ENCODE measurements at places on chromosomes 4 and X. TPM values are rescaled to one million over a fixed set of nuclear protein-coding genes. Genes with fewer than 3 reads are reported as not detected.

- no peak for DNase-seq
Measured at GRCh38 chr4:140330311-140330900, 43.0 kb upstream of the SCOC start.

DNA sequence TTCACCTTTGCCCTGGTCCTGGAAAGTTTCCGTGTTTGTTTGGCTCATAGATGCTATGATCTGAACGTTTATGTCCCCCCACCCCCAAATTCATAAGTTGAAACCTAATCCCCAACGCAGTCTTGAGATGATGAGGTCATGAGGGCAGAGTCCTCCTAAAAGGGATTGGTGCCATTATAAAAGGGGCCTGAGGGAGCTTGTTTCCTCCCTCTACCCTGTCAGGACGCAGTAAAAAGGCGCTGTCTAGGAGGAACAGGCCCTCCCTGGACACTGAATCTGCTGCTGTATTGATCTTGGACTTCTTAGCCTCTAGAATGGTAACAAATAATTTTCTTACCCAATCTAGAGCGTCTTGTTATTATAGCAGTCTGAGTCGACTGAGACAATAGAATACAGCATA lies 2190.6 kb upstream of the TENM3 start:
- no peak for DNase-seq

DNA sequence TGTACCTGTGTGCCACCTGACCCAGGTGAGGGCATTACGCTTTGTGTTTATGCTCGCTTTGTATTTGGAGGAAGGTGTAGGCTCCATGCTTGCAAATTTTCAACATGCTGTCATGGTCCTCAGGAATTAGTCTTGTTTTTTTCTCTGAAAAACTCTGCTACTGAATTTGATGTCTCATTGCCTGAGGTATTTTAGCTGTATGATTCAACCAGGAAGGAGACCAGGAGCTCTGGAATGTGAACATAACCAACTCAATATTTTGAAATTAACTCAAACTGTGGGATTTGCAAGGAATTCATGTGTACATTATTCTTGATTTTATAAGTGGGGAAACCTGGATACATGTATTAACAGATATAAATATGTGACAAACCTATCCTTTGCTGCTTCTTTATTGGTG lies 134.1 kb downstream of the SLC4A4 start:
- no peak for DNase-seq

DNA sequence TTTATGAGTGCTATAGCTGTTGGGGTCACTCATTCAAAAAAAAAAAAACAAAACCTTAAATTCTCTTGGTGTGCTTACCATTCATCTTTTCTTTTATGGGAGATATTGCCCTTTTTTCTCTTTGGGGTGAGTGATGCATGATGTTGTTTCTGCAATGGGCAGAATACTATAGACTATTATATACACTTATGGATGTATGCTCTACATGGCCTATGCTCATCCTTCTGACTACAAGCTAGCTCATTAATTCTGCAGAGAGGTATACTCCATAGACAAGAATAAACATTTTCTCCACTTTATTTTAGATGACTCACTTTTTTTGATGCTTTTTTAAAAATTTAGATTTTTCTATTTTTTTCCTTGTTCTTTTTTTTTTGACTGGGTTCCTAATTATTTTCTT lies 160.3 kb upstream of the ANK2 start:
- DNase-seq, result no peak

- no peak for DNase-seq
Measured at GRCh38 chr4:113539408-113539807, 222.1 kb downstream of the CAMK2D start.

- no peak for DNase-seq
Measured at GRCh38 chr4:147351083-147351787, 129.7 kb upstream of the EDNRA start.

DNA sequence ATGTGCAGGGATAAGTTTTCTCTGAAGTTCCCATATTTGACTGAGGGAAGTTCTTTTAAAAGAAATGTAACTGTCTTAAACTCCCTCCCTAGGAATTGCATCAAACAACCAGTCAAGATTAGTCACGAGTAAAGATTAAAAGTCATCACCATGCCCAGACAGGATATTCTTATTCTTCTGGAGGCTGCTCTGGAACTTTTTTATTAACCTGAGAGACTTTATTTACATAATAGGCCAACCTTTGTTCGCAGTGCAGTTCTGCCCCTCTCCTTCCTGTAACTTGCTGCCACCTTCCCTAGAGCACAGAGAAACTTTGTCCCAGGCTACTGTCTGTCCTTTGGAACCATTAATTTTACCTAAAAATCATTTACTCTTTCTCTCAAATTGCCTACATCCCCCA lies 9.8 kb upstream of the HERC3 start:
- no peak for DNase-seq

- DNase-seq, result no peak
Measured at GRCh38 chr4:100428051-100428450, 89.8 kb downstream of the EMCN start.

GRCh38 chr4:4541040-4541631 lies 712 bp downstream of the STX18 start:
- DNase-seq, result peak; percentile 8

GRCh38 chr4:73189274-73189810 lies 69.3 kb downstream of the ANKRD17 start:
- no peak for DNase-seq

GRCh38 chr4:96936886-96937285 lies 1097.0 kb downstream of the PDHA2 start:
- no peak for DNase-seq

DNA sequence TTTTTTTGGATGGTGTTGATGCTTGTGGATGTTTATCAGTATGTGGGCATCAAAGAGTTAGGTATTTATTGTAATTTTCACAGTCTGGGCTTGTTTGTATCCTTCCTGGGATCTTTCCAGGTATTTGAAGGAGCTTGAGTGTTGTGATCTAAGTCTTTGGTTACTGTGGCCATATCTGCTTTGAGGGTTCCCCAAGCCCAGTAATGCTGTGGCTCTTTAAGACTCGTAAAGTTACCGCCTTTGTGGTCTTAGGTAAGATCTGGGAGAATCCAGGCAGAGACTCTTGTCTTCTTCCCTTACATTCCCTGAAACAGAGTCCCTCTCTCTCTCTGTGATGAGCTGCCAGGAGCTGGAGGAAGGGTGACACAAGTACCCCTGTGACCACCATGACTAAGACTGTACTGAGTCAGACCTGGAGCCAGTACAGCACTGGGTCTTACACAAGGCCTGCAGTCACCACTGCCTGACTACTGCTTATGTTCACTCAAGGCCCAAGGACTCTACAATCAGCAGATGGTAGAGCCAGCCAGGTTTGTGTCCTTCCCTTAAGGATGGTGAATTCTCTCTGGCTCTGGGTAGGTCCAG lies 62.2 kb downstream of the FMR1NB start:
- no peak for DNase-seq

- no peak for DNase-seq
Measured at GRCh38 chr4:47410271-47410670, 53.2 kb downstream of the COMMD8 start.

GRCh38 chrX:72255445-72255844 lies 16.6 kb upstream of the ERCC6L start:
- DNase-seq, result no peak

- no peak for DNase-seq
Measured at GRCh38 chrX:110142096-110142495, 139.2 kb downstream of the TMEM164 start.

DNA sequence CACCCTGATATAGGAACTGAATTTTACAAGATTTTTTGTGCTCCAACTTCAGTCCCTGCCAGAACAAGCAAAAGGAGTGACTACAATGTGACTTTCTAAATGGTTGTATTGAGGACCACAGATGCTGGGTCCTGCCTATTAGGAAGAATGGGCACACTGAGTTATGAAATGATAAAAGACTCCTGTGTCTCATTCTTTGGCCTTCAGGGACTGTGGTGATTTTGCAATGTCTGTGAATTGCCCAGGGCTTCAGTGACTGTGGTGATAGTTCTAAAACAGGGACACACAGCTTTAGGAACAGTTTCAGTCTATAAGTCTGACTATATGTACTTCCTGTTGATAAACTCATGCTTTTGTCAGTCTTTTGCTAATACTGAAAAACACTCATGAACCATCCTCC lies 210.2 kb downstream of the DMD start:
- DNase-seq, result no peak

DNA sequence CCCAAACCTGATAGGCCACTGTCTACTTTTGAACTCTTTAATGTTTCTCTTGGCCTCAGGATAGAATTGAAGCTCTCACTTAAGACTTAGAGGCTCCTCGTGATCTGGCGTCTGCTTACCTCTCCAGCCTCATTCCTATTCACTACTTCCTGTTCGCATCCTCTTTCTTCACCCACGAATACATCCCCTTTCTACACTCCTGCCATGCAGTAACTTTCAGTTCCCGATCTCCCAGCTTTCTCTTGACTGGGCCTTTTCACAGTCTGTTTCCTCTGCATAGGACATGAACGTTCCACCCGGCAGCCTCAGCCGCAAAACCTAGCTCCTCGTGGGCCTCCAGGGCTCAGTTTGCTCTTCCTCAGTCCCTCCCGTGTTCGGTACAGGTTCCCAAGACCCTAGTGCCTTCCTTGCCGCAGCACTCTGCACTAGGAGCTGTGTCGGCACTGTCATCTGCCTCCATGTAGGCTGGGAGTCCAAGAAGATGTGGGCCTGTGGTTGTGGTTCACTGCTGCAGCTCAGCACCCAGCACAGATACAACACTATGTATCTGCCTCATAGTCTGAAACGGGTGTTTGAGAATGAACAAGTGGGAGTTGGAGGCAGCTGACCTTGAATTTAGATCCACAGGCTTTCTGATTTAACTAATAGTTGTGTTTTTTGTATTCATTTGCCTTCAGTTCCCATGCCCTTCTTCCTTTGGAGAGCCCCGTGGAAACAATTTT lies 15.8 kb downstream of the RPL39 start:
- no peak for DNase-seq

GRCh38 chr4:58649226-58649625 lies 1539.0 kb upstream of the IGFBP7 start:
- DNase-seq, result no peak

DNA sequence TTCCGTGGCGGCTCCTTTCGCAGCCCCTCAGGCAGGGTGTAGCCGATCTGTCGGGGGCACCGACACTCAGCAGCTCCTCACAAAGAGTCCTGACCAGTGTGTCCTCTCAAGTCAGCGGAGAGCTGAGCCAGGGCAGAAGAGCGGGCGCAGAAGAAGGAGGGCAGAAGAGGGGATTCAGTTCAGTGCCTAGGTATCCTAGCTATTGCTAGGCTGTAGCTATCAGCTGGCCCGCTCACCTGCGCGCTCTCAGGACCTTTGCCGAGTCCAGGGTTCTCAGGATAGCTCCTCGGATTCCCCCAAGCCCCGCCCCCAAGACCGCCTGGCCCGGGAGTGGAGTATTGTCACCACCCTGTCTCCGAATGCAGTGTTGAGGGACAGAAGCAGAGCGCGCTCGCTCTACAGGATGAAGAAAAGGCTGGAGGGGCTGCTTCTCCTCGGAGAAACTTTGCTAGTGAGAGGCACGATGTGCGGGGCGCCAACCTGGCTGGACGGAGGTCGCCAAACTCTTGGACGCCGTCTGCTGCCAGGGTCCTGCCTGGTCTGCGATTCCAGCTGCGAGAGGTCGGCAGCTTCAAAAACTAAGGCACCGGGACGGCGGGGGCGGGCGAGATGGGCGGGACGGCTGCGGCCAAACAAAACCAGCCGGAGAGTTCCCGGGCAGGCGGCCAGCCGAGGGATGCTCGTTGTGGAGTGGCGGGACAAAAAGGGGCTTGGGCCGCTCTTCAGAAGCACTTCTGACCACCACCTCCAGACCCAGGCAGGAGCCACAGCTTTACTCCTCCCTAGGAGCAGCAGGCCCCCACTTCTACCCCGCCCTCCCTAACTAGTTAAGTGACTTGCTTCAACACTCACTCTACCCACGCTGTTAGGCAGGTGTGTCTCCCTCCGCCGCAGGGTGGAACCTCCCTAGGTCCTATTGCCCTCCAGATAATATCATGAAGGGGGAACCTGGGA lies at the start of gene XKRX:
TSS of gene XKRX (minus strand) at position 258 of the 954 bp plus-strand sequence. CDS start 613 bp downstream, outside the sequence.
- DNase-seq, result peak; percentile 28

DNA sequence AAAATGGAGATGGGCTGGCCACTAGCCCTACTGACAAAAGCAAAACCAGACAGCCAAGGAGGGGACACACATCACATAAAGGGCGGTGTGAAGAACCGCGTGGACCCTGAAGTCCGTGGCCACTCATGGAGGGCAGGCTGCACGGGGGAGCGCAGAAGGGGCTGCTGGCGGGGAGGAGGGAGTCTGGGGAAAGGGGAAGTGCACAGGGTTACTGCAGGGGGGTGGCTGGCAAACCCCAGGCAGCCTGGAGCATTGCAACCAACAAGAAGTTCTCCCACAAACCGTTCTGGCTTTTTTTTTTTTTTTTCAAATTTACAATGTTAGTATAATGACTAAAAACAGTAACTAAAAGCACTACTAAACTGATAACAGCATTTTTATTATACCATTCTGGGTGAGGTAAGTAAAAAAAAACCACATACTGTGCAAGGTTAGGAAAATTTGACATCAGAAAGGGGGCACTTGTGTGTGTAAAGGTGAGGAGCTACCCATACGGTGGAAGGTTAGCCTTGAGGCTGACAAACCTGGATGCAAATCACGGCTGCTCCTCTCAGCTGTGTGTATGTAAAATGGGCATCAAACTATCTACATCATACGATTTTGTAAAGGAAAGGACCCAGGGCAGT lies 87.1 kb downstream of the TSPAN5 start:
- no peak for DNase-seq

DNA sequence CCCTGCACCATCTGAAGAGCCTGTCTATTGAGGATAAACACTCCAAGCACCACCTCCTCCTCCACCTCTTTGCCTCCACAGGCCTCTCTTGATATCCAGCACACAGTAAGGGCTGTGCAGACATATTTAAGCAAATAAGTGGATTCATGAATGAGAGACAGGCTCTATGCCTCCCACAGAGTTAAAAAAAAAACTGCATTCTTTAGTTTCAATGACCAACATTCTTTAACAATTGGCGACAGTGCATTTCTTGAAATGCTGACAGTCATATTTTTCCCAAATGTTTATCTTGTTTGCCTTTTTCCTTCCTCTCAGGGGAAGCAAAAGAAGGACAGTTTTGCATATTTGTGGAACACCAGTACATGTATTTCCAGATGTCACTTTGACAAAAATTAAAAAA lies 38.6 kb downstream of the MXRA5 start:
- no peak for DNase-seq

Gene PRDX4
- total RNA-seq, result 27.3 TPM

Gene TRIML1
- total RNA-seq, result not detected

Gene PLS3
- 37.8 TPM for total RNA-seq

Gene COX7B2
- total RNA-seq, result not detected

Gene RHOH
- 7.2 TPM for total RNA-seq

Gene SYP
- total RNA-seq, result 1.8 TPM

Gene GK
- total RNA-seq, result 4.7 TPM

Gene SPANXC
- not detected for total RNA-seq

Gene USP51
- total RNA-seq, result 2.3 TPM

Gene PFKFB1
- total RNA-seq, result 0.23 TPM

Gene LRRC66
- total RNA-seq, result 0.31 TPM

Gene CPZ
- 0.82 TPM for total RNA-seq
